ENCODE measurements at places on chromosomes 2 and 18.

- no peak for DNase-seq
Measured at GRCh38 chr2:120398051-120398995, 52.4 kb downstream of the INHBB start.

DNA sequence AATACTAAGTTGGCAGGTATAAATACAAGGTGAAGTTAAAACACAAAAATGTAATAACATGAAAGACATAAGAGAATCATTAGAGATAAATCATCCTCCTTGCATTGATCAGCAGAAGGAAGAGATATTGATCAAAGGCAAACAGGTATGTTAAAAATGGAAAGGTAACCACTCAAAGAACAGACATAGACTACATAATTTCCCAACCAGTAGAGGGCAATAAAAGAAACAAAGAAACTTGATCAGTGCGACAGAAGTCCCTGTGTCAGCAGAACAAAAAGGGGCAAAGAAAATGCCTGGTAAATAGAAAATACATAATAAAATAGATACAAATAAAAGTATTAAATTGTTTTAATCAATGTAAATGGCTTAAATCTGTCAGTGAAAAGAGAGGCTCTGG is 53.6 kb downstream of the FAM228A start:
- no peak for DNase-seq

GRCh38 chr2:150135223-150135883 is 352.1 kb downstream of the RND3 start:
- DNase-seq: no peak

- no peak for DNase-seq
Measured at GRCh38 chr2:102081606-102082005, 60.9 kb upstream of the IL1R1 start.

DNA sequence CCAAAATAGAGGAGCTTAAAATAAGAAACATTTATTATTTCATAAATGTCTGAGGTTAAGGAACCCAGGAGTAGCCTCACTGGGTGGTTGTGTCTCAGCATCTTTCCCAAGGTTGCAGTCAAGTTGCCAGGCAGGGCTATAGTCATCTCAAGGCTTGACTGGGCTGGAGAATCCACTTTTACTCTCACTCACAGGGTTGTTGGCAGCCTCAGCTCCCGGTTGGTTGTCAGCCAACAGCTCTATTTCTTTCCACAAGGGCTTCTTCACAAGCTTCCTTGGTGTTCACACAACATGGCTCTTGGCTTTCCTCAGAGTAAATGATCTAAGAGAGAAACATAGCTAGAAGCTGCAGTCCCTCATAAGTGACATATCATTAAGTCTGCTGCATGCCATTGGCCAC is 55.6 kb upstream of the TEX51 start:
- DNase-seq: no peak

GRCh38 chr18:74418023-74418422 is 39.1 kb downstream of the DIPK1C start:
- no peak for DNase-seq
